ENCODE measurements at places on chromosomes 1 and 21. TPM values are rescaled to one million over a fixed set of nuclear protein-coding genes. Genes with fewer than 3 reads are reported as not detected.

FMO3 gene
- not detected for total RNA-seq

TMPRSS15 gene
- not detected for total RNA-seq

- DNase-seq: no peak
Observed at GRCh38 chr1:227328405-227329019, 10.2 kb upstream of the CDC42BPA start.

- no peak for DNase-seq
Observed at GRCh38 chr1:29183287-29183686, 1.6 kb upstream of the SRSF4 start.
